ENCODE measurements at places on chromosomes 2 and 18. TPM values are rescaled to one million over a fixed set of nuclear protein-coding genes. Genes with fewer than 3 reads are reported as not detected.

DNA sequence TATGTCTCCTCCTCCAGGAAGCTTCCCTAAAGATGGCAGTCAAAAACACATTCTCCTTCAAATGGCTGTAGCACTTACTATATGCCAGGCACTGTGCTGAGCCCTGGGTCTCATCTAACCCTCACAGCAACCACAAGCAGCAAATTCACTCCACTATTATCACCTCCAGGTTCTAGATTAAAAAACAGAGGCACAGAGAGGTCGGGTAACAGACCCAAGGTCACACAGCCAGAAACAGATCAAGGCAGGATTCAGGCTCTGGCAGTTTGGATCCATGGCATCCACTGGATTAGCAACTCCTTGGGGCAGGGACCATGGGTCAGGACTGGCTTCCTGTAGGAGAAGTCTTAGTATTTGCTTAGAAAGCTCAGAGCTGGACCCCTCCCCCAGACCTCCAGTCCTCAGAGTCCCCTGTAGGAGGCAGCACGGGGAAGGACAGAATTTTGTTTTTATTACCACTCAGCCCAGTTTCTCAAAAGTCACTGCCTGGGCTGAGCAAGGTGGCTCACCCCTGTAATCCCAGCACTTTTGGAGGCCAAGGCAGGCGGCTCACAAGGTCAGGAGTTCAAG lies 34.4 kb downstream of the ZFP36L2 start:
- ATAC-seq, result no peak

DNA sequence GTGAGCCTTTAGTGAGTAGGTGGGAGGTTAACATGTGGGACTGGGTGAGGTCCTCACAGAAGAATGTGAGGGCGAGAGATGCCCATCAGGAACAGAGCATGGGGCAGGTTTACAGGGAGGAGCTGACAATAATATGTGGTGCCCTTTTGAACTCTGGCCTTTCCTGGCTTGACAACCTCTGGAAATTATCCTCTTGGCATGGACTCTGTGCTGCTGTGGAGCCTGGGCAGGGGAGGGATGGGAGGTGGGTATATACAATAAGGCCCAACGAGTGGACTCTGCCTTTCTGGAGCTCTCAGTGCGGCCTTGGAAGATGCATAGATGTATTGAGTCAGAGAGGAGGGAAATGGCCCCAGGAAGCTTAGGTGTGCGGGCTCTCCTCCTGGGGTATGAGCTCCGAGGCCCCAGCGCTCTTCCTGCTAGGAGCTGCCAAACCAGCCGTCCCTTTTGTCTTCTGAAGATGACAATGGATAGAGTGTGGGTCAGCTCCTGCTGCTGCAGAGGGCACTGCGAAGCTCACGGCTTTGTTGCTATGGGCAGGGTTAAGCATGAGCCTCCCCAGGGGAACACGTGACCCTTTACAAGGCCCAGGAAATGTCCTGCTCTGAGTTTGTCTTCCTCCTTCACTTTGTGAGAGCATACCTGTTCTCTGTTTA lies 8.7 kb upstream of the PSD4 start:
- no peak for ATAC-seq

- ATAC-seq, result peak; percentile 54
These were observed 6.0 kb downstream of the SPEG start for GRCh38 chr2:219440388-219441256.

GRCh38 chr18:46630160-46630559 lies 26.9 kb downstream of the LOXHD1 start:
- ATAC-seq, result peak; percentile 84

GRCh38 chr2:42464631-42465030 lies 29.2 kb downstream of the KCNG3 start:
- ATAC-seq, result no peak

DNA sequence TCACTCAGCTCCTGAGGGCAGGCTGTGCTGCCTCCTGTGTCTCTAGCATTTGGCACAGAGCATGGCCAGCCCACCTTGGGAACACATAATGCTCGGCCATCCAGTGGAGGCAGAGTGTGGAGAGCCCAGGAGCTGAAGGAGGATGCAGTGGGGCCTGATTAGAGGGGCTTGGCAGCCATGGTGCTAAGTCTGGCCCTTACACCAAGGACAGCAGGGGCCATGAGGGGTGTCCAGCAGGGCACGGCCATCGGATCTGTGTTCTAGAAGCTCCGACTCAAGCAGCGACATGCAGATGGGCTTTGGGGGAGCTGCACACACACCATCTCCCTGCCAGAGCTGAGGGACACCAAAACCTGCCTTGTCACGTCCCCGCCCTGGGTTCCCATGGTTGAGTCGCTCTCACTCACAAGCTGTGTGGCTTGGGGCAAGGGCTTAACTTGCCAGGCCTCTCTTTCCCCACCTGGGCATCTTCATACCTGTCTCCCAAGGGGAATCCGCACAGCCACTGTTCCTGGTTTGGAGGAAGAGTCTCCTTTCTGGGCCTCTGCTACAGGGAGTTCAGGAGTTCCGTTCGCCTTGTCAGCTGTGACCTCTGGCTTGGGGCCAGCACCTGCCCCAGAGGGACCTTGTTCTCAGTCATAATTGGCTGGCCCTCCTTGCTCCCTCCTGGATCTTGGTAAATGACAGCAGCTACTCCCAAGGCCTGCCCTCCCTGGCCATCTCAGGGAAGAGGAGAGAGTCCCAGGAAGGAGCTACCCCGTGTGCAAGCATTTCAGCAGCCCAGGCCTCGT lies 1.3 kb upstream of the TOGARAM2 start:
- ATAC-seq, result no peak

DNA sequence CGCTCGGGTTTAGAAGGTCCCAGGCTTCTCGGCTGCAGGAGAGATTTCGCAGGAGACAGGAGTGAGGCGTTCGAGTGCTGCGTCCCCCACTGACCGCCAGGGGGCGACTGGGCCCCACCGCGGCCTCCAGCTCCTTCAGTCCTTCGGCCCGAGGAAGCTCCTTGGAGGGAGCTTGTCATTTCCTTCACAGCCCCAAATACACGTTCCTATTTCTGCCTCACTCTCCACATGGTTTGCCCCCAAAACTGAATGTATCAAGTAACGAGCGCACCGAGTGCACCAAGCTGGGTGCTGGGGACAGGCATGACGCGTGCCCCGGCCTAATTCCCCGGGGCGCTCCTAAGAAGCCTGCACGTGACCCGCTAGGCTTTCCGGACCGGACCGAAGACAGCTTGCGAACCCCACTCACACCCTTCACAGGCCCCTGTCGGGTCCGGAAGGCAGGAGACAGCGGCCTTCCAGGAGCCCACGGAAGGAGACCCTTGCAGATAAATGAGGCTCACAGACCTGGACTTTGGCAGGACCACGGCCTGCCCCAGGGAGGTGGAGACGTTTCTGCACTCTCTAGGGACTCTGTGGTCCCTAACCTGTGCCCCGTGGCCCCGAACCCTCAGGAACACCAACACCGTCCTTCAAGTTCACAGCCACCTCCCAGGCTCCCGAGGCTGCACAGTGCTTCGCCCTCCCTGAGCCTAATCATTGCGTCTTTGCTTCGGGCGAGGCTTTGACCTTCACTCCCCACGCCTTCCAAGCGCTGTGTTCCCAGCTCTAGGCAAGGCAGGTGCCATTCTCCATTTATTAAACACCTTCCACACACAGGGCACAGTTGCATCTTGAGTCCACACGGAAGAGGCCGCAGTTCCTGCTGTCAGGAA lies 13.0 kb upstream of the FAHD2A start:
- ATAC-seq, result peak; percentile 73

DNA sequence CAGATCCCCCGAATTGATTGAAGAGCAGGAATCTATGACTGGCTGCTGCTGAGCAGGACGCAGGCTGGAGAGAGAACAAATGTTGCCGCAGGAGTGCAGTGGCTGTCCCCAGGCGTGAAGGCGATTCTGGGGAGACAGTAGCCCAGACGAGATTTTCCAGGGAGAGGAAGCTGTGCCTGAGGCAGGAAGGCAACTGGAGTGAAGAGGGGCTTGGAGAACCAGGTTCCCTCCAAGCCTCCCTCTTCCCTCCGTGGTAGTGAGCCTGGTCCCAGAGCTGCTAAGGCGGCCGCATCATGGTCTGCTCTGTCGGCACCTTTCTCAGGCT lies 1.3 kb upstream of the NPPC start:
- ATAC-seq, result no peak

DNA sequence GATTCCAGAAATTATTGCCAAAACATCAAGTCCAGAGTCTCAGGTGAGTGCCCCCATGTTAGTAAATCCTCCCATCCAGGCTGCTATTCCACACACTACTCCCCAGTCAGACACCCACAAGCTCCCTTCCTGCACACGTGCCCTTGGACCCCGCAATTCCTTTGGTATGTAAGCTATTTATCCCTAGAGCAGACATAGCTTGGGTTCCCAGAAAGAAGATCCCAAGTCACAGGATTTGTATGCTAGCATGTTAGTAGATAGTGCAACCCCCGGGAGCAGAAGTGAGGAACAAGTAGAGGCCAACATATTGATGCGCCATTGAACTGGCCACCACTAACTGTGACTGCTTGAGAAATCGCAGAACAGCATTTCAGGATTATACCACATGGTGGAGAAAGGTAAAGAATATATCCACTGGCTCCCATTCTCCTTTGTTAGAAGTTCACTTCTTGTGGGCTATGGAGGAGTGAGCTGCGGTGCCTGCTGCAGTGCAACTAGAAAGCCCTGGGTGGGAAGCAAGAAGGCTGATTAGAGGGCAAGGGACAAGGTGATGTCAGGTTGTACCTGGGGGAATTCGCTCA lies 137.5 kb upstream of the CHAC2 start:
- no peak for ATAC-seq

- ATAC-seq, result no peak
These were observed 126.2 kb upstream of the CAPN13 start for GRCh38 chr2:30933496-30933895.

GRCh38 chr2:159010340-159010739 lies 41.9 kb downstream of the TANC1 start:
- peak; percentile 71 for ATAC-seq

- no peak for ATAC-seq
These were observed 19.3 kb downstream of the TMEM247 start for GRCh38 chr2:46498681-46499080.

DNA sequence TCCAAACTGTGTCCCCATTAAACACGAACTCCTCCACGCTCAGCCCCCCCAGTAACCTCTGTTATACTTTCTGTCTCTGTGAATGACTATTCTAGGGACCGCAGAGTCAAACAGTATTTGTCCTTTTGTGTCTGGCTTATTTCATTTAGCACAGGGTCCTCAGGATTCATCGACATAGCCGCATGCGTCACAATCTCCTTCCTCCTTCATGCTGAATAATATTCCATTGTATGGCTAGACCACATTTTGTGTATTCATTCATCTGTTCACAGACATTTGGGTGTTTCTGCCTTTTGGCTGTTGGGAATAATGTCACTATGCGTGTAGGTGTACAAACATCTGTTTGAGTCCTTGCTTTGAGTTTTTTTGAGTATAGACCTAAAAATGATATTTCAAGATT lies 80.9 kb downstream of the SH3RF3 start:
- no peak for ATAC-seq

DNA sequence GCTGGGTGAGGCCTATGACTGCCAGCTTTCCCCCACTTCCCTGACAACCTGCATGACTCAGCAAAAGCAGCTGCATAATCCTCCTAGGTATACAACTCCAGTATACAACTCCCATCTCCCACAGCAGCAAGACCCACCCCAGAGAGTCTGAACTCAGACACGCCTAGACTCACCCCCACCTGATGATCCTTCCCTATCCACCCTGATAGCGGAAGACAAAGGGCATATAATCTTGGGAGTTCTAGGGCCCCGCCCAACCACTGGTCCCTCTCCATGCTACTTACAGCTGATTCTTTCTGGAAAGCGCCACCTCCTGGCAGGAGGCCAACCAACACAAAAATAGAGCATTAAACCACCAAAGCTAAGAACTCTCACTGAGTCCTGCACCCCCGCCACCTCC lies 296.5 kb downstream of the DCC start:
- no peak for ATAC-seq

DNA sequence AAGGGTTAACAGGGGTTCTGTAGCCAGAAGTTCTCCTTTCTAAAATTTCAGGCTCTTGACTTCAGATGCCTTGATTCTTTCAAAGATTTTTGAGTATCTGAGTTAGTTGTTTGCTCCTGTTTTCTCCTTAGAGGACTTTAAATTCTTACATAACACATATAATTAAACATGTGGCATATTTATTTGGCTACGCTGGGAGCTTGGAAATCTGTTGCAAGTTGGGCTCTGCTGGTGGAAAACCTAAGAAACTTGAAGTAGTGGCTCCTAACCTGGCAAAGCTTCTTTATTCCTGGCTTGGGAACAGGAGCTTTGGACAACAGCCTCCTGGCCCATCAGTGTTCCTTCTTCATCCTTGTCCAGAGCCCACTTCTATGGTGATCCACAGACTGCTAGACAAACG lies 72.6 kb downstream of the VIT start:
- ATAC-seq, result no peak

DNA sequence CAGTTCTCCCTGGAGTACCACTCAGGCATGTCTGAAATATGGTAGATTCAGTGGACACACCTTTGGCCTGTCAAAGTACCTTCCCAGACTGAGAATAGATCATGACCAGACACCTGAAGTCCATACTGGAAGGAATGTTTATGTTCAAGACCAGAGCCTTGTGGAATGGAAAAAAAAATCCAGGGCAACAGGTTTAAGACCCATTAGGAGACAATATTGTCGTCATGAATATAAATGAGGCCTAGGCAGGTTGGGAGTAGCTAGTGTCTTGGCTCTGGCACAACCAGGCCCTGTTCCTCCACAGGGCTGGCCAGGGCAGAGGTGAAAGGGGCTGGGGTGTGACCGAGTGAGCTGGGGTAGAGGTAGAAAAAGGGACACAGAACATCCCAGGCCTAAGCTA lies 13.2 kb upstream of the ATRAID start:
- no peak for ATAC-seq

DNA sequence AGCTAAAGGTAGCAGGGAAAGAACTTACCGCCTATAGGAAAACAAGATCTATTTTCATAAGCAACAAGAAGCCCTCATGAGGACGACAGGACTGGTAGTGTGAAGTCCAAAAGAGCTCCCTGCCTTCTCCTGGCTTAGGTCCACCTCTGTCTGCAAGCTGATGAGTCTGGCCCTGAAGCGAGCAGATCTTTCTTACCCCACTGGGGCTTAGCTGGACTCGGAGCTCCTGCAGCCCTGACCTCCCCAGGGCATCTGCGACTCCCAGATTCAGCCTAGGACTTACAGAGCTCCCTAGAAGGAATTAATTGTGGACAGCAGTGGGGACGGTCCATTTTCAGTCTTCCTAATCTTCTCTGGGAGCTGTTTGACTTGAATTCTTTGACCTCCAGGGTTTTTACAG lies 53.7 kb downstream of the MCFD2 start:
- ATAC-seq, result no peak

- ATAC-seq, result no peak
These were observed 23.6 kb upstream of the ATIC start for GRCh38 chr2:215288112-215288815.

POTEI gene
- total RNA-seq, result not detected

QPCT gene
- 0.71 TPM for total RNA-seq

LYG2 gene
- total RNA-seq, result not detected

FAM110C gene
- total RNA-seq, result 23.6 TPM

KCNJ3 gene
- not detected for total RNA-seq

CXCR4 gene
- total RNA-seq, result 360 TPM

ARHGAP15 gene
- total RNA-seq, result 93.3 TPM

HOXD3 gene
- total RNA-seq, result not detected

ATP5F1A gene
- 278 TPM for total RNA-seq

POMC gene
- 6.1 TPM for total RNA-seq

UPP2 gene
- total RNA-seq, result not detected

CRIM1 gene
- 15.5 TPM for total RNA-seq

CHRND gene
- total RNA-seq, result not detected
